Activated CD4-positive, alpha-beta T cell treated with anti-CD3 and anti-CD28 coated beads for 24 hours (primary cell): ENCODE measurements at places on chromosomes 1 and 21.

- DNase-seq = no peak
Observed at GRCh38 chr1:26831546-26832248, 5.2 kb downstream of the ZDHHC18 start.

DNA sequence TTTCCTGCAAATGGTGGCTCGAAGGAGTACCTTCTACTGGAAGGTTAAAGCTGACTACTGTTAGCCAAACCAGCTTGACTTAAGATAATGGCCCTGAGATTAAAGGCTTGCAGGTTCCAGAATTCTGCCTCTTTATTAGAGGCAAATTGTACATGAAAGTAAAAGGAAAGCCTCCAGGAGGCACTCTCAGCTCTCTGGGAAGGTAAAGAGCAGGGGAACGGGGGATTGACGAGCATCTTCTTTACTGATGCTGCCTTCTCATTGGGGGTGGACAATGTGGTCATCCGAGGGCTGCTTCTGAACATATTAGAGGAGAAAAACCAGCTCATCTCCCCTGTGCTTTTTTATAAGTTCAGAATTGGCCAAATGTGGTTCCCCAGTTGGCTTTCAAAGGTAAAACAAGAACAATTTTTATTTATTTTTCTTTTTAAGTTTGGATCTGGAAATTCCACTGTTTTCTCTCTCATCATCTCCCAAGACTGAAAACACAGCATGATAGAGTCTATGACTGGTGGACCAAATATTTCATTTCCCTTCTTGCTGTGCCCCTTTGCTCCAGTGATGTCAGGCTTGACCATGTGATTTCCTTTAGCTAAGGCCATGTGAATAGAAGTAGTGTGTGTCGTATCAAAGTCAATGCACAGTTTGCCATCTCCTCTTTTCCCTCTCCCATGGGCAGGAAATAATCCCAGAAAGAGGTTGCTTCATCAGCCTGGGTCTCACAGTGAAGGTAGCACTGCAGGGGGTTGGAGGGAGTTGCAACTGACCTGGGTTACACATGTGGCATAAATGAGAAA lies 292.7 kb downstream of the PRDM2 start:
- DNase-seq = no peak

DNA sequence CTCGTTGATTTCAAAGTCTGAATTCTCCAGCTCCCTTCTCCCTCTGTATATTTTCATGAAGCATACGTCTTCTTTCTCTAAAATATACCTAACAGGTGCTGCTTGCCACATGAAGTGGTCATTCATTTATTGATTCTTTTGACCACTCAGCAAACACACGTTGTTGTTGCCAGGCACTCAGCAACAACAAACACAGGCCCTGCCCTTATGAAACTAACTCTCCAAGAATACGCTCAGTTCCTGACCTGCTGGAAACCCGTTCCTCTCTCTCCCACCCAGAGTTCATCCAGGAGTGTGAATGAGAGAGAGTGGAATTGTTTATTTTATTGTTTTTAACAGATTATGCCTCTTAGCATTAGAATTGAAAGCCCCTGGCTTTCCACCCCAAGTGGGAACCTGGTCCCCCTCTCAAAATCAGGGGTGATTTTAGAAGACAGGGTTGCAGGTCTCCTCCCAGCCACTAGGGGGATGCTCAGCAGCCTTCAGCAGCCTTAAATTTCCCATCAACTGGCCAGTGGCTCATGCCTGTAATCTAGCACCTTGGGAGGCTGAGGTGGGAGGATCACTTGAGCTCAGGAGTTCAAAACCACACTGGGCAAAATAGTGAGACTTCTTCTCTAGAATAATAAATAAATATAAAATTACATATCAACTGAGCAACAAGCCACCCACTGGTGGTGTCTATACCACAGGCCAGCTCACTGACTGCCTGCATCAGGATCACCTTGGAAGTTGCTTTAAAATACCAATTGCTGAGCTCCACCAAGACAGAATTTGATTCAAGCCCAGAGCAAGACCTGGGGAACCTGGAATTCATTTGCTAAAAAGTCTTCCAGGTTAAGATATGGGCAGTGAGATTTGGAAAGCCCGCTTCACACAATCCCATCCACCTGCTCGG lies 181.0 kb upstream of the KLHDC7A start:
- DNase-seq = peak; percentile 4

DNA sequence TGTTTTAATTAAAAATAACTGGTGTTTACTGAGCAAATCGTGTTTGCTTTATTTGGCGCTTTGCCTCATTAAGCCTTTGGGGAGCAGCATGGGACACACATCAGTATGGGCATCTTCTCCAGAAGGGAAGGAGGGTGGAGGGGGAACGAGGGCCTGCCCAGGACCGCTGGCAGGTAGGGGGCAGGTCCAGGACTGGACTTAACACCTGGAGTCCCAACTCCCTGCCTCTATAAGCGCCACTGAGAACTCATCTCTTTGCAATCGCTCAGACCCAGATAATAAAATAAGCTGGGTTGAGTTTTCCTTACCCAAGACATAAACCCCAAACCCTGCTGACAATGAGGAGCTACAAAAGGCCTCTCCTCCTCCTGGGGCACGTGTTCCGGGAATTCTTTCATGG lies 15.1 kb downstream of the ABCG1 start:
- DNase-seq = no peak
